ENCODE measurements at places on chromosomes 5 and 9.

DNA sequence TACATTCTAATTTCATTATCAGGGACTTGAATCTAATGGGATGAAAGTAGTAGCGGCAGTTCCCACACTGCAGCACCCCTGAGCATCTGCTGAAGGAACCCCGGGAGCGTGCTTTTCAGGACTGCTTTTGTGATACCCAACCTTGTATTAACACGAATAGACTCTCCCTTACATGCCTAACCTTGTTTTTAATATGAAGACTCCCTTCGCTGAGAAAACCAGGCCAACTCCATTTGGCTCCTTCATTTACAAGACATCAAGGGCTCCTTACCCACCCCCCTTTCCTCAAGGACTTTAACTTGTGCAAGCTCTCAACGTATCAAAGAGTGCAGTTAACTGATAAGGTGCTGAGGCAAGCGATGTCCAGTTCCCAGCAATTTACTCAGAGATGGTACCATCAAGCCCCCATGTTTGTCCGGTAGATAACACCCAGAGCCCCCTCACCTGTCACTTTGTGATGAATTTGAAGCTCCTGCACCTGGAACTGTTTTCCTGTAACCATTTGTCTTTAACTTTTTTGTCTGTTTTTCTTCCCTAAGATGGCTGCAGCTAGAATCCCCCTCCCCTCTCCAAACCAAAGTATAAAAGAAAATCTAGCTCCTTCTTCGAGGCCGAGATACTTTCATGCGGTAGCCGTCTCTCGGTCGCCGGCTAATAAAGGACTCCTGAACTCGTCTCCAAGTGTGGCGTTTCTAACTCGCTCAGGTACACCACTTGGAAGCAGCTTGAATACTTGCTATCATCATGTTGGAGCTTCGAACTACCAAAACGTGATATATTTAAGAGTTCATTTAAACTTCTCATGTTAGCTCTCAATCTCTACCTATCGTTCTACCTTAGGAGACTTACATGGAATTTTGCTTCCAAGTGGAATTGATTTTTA is 10.7 kb downstream of the HNRNPH1 start:
- DNase-seq: no peak

DNA sequence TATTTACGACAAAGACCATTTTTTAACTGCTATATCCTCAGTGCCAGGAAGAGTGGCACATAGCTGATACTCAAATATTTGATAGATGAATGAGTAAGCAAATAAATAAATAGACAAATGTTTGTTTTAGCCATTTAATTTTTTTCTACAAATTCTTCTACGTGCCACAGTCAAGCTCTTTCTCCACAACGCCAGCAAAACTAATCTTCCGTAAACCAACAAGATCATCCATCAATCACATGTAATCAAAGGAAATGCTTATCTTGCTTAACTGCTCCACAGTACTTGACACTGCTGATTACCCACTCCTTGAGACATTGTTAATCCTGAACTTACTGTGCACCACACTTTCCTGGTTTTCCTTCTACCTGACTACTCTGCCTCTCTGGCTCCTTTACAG is 136.7 kb downstream of the EDIL3 start:
- DNase-seq: no peak

- no peak for DNase-seq
Observed at GRCh38 chr9:130499804-130500263, 55.1 kb downstream of the ASS1 start.

DNA sequence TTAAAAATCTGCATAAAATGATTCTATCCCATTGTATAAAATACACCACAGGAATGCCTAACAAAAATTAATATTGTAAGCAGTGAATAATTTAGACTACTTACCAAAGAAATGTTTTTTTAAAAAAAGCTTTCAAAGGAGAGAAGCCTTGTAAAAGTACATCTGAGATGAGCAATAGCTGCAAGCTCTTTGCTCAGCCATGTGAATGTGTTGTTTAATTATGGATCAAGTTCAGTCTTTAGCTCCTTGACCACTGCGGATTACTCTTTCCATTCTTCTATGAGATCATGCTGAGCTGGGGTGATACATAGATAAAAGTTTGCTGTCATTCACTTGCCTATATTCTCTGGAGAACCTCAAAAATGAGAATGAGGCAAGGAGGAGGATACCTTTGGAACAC is 782.4 kb upstream of the ZNF608 start:
- no peak for DNase-seq

GRCh38 chr9:128771094-128771721 is 519 bp downstream of the ZER1 start:
- no peak for DNase-seq

DNA sequence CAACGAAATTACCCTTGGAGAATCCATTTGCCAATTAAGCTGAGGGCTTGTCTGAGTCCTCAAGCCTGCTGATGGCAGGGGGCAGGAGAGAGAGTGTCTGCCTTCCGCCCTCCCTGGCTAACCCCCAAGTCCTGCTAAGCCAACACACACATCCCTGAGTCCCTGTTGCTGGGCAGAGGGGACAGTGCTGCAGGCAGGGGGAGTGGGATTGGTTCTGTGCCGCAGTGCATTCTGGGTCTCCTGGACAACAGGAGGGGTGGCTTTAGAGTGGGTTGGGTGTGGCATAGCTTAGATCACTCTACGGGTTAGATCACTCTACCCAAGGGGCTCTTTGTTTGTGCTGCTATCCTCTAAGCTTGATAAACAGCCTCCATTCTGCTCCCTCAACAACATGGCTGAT is 427.7 kb downstream of the CDK5RAP2 start:
- peak; percentile 87 for DNase-seq

- DNase-seq: no peak
Observed at GRCh38 chr5:60343102-60343501, 356.9 kb downstream of the DEPDC1B start.

DNA sequence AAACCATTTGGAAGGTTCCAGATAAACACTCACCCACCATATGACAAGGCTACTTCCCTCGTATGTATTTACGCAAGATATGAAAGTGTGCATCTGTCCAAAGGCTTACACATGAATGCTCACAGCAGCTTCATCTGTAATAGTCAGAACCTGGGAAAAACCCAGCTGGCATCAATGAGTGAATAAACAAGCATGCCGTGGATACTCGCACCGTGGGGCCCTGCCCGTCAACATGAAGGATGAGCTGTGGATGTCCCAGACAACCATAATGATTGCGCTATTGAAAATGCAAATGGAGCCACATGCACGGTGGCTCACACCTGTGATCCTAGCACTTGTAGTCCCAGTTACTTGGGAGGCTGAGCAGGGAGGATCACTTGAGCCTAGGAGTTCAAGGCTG is 60.6 kb upstream of the FCN1 start:
- no peak for DNase-seq

- no peak for DNase-seq
Observed at GRCh38 chr9:37943345-37944265, 39.7 kb upstream of the SLC25A51 start.

DNA sequence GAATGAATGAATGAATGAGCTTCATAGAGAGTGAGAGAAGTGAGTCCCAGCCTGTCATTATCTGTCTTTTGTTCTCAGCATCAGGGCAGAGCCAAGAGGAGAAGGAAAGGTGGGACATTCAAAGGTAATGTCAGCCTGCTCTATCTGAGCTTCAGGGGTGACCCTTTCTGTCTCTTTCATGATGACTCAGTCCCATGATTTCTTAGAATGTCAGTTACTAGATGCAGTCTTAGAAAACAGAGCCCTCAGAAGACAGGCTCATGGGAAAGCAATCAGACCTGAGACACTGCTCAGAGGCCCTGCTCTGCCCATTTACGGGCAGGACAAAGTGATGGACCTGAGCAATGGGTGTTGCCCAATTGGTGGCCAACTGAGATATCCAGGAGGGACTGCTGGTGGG is 1.1 kb downstream of the SPATA31D1 start:
- no peak for DNase-seq

DNA sequence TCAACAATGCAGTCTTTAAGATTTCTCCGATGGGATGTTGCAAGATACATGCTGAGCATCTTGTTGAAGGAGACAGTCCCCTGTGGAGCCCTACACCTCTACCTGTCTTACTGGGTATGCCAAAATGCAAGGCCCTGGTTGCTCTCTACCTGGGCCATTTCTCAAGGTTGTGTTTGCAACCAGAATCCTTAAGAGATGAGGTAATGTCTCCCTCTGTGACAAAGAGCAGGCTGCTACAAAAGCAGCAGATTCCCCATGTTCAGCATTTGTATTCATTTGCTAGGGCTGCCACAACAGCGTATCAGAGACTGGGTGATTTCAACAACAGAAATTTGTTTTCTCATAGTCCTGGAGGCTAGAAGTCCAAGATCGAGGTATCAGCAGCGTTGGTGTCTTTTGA is 138.4 kb upstream of the RPS23 start:
- DNase-seq: no peak

- DNase-seq: no peak
Observed at GRCh38 chr5:36378551-36378950, 76.8 kb upstream of the RANBP3L start.

DNA sequence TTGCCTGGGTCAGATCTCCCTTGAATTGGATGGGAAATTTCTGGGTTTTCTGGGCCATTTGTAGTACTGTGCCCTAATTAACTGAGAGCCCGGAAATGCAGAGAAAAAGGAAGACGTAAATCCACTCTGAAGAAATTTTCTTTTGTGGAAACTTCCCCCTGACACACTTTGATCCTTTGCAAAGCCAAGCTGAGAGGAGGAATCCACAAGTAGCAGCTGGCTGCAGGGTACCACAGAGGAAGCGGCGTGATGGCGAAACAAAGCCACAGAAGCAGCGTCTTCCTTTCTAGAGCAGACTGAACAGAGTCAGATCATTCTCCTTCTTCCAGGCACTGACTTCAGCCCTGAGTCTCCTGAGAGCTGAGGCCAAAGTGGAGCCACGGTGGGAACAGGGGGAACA is 47.1 kb upstream of the ZNF354A start:
- DNase-seq: no peak

DNA sequence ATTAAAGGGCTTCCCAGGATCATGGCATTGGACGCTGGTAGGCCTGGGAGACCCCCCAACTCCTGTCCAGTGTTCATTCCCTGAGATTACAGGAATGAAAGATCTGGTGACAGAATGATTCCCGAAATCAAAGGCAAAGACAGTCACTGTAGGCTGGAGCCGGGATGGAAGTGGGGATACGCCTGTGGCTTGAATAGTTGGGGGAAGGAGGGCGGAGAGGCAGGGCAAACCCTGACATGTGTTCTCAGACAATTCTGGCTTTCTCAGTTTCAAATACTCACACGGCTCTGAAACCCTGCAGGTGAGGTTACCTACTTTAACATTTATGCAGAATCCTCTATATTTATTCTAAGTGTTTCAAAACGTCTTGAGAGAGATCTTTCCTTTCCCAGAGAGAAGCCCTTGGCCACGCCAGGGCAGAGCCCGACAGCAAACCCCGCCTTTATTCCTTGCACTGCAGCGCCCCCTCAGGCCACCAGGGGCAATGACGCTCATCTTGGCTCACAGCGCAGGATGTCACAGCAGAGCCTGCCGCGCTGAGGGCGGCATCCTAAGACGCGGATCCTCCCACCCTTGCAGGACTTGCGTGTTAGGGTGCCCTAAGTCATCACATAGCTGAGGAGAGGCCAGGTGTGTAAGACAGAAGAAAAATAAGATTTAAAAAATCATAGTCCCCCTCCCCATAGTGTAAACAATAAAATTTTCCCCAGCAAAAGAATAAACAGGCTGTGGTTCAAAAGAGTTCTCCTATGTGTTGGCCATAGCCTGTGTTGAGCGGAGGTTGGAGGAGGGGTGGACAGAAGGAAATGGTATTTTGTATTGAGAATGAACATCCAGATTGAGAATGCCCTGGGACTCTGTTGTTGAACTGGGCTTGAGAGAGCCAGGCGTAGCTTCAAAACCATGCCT is 284.5 kb downstream of the NTRK2 start:
- no peak for DNase-seq

DNA sequence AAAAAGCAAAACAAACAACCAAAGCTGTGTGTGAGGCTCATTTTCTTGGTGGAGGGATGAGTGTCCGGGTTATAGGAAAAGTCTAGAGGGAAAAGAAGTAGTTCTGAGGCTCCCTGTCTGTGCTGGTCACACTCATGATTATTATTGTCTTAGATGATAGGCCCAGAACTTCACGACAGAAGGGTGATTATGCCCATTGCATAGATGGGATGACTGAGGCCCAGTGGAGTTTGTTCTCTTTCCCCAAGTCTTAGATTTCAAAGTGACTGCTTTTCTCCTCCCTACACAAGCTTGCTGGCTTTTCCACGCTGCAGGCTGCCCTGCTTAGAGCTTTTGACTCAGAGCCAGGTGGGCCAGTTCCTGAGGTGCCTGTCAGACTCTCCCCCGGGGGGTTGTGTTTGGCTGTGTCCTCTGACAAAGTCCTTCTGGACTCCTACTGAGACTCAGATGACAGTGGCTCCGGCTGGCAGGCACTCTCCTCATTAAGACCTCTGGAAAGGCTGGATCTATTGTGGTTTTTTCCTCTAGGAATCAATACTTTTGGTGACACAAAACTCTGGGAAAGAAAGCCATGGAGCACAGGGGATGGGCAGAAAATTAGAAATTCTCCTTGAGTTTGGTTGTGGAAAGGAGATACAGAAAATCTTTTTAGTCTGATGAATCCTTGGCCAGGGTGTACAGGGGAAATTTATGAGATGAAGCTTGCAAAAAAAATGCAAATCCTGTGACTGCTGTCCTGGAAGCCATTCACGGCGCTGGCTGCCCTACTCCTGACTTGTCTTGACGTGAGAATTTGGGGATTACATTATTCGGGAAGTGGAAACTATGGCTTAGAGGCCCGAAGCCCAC is 120.9 kb downstream of the NSG2 start:
- DNase-seq: no peak

Measured in NCI-H1436 treated with DMSO at 0.1 percent for 48 hours (cell line).